Thyroid gland (tissue), 4 donors: ENCODE measurements at places on chromosomes 1 and 21.

DNA sequence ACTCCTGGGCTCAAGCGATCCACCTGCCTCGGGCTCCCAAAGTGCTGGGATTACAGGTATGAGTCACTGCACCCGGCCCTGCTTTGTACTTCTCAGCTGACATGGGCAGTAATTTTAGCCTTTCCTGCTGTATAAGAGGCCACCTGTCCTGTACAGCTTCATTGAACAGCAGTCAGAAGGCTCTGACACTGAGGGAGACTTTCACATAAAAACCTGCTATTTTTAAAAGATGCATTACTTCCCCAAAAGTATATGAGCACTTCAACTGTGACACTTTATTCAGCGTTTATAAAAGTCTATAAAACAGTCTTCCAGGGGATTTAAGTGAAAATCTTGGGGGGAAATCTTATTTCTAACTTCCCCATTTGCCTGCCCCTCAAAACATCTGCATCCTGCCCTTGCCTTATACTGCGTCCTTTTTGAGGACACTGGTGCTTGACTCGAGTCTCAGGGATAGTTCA lies 17.6 kb downstream of the RNU5D-1 start:
- H3K4me1 ChIP-seq, result no peaks in the 10 kb centered on the region
- H3K4me3 ChIP-seq, result no peak overlapping the region
- no peak for DNase-seq
- no peaks in the 10 kb centered on the region for H3K36me3 ChIP-seq
- H3K27me3 ChIP-seq, result no peaks in the 10 kb centered on the region

GRCh38 chr1:12626888-12627287 lies 8.9 kb upstream of the DHRS3 start:
- H3K36me3 ChIP-seq, result no peaks in the 10 kb centered on the region
- H3K4me1 ChIP-seq, result peaks cover 18% of the 10 kb centered on the region
- no peaks in the 10 kb centered on the region for H3K27me3 ChIP-seq
- H3K4me3 ChIP-seq, result no peak overlapping the region
- no peak for DNase-seq

DNA sequence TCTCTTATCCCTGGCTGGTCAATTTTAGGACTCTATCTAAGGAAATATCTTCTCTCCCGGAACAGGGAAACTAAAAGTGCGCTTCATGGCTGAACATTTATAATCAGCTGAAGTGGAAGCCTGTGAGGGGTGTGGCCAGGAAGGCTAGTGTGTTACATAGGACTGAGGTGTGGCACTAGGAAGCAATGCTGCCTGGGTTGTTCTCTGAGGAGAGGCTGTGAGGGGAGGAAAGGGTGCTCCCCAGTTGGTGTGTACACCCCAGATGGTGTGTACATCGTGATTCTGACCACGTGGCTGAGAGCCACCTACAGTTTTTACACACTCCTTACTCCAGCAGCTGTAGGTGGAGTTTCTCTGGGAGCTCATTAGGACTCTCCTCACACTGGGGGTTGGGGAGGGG lies 16.3 kb downstream of the NTPCR start:
- no peak overlapping the region for H3K4me3 ChIP-seq
- no peak for DNase-seq
- H3K36me3 ChIP-seq, result no peaks in the 10 kb centered on the region
- H3K27me3 ChIP-seq, result no peaks in the 10 kb centered on the region
- H3K27ac ChIP-seq, result no peak overlapping the region
- peaks cover 21% of the 10 kb centered on the region for H3K4me1 ChIP-seq

GRCh38 chr1:89754518-89754917 lies 66.3 kb upstream of the LRRC8D start:
- no peaks in the 10 kb centered on the region for H3K27me3 ChIP-seq
- no peaks in the 10 kb centered on the region for H3K4me1 ChIP-seq
- DNase-seq, result no peak
- H3K36me3 ChIP-seq, result no peaks in the 10 kb centered on the region
- no peak overlapping the region for H3K27ac ChIP-seq
- no peak overlapping the region for H3K4me3 ChIP-seq

DNA sequence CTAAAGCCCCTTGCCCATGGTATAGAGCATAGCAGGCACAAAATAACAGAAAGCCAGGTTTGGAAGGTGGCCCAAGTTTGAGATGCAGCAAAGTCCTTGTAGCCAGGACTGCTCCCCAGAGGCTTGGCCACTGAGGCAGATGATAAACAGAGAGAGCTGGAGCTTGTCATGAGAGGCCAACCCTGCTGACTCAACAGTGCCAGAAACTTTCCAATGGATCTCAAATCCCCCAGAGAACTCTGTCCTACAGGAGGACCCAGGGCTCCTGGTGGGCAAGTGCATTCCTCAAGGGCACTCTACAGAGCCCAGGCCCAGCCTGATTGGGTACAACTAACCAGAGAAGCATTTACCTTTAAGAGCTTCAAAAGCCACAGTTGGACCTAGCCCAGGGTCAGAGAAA lies 280.7 kb downstream of the KCNH1 start:
- no peaks in the 10 kb centered on the region for H3K36me3 ChIP-seq
- no peak overlapping the region for H3K4me3 ChIP-seq
- no peak overlapping the region for H3K27ac ChIP-seq
- peak; percentile 72 for DNase-seq
- no peaks in the 10 kb centered on the region for H3K27me3 ChIP-seq
- peaks cover 13% of the 10 kb centered on the region for H3K4me1 ChIP-seq

DNA sequence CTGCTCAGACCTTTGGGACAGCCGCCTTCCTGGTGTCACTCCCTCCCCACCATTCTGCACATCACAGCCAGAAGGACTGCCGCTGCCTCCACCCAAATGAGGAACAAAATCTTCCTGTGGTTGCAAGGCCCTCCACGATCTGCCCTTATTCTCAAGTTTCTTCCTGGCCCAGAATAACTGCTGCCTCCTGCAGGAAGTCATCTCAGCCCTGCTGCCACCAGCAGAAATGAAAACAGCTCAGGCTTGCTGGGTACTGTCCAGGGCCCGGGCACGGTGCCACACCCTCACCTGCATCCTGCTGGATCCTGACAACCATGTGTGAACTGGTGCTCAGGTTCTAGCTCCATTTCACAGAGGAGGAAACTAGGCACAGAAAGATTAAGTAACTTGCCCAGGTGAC lies 2.8 kb downstream of the CLDN19 start:
- no peaks in the 10 kb centered on the region for H3K4me1 ChIP-seq
- H3K36me3 ChIP-seq, result no peaks in the 10 kb centered on the region
- no peak overlapping the region for H3K4me3 ChIP-seq
- DNase-seq, result peak; percentile 74

DNA sequence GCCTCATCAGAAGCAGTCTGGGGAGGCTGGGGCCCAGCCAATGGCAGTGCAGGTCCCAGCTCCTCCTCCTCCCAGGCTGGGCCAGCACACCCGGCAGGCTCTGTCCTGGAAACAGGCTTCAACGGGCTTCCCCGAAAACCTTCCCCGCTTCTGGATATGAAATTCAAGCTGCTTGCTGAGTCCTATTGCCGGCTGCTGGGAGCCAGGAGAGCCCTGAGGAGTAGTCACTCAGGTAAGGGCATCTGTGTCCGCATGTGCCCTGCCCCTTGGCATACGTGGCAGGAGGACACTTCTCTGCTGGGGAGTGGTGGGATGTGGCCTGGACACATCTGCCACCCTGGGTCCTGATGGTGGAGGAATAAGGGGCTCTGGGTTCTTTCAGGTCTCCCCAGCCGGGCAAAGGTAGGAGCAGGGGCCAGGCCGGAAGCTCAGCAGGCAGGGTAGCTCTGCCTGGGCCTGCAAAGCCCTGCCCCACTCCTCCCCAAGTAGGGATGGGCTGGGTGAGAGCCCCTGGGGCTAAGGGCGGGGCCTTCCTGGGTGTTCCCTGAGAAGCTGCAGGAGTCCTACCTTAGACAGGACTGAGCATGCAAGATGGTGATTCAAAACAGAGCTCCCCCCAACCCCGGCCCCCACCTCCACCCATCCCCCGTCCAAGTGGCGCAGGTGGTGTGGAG lies at the start of gene GJB5:
GJB5 (plus strand) TSS at position 84 of the 674 bp plus-strand sequence. CDS start 2,284 bp downstream, outside the sequence.
- no peaks in the 10 kb centered on the region for H3K4me1 ChIP-seq
- no peak within 1 kb of the TSS for H3K27ac ChIP-seq
- no peaks in the 10 kb centered on the region for H3K36me3 ChIP-seq
- H3K27me3 ChIP-seq, result no peaks in the 10 kb centered on the region

DNA sequence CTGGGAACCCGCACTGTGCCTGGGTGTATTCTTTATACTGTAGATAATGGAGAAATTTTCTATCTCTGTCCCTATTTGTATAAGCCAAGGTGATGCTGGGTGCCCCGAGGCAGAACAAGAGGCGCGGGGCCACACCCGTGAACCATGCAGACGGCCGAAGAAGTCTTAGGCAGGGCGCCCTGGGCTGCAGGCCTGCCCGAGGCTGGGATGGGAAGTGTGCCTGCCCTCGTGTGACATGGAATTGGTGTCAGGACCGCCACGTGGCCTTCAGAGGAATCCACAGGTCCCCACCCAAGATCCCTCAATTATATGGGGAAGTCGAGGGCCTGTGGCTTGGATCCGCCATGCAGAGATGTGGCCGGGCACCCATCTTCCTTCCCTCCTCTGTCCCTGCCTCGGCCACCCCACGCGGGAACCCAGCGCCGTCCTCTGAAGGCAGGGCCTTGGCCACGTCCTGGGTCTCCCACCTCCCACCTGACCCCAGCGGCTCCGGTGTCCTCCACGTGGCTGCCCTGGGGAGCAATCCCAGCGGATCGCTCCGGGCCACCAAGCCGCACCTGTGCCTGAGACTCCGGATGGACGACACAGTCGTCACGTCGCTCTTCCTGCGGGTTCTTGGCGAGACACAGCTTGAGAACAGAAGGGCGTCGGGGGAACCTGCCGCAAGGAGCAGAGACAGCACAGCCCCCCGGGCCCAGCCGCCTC lies 19.9 kb upstream of the ARHGEF16 start:
- H3K27ac ChIP-seq, result no peak overlapping the region
- no peaks in the 10 kb centered on the region for H3K4me1 ChIP-seq
- H3K27me3 ChIP-seq, result no peaks in the 10 kb centered on the region
- no peak for DNase-seq
- H3K36me3 ChIP-seq, result peaks cover 11% of the 10 kb centered on the region

- H3K4me3 ChIP-seq, result no peak overlapping the region
- no peaks in the 10 kb centered on the region for H3K27me3 ChIP-seq
- H3K27ac ChIP-seq, result no peak overlapping the region
- no peaks in the 10 kb centered on the region for H3K36me3 ChIP-seq
- H3K4me1 ChIP-seq, result no peaks in the 10 kb centered on the region
- DNase-seq, result peak; percentile 16
Measured at GRCh38 chr1:19974822-19975416, 4.5 kb downstream of the PLA2G2A start.

GRCh38 chr1:37156646-37157045 lies 122.3 kb upstream of the GRIK3 start:
- DNase-seq, result no peak
- no peak overlapping the region for H3K27ac ChIP-seq
- no peak overlapping the region for H3K4me3 ChIP-seq
- no peaks in the 10 kb centered on the region for H3K27me3 ChIP-seq

GRCh38 chr1:3654549-3655281 lies 2.4 kb downstream of the TP73 start:
- H3K27ac ChIP-seq, result no peak overlapping the region
- H3K36me3 ChIP-seq, result no peaks in the 10 kb centered on the region
- no peak for DNase-seq
- no peak overlapping the region for H3K4me3 ChIP-seq
- peaks cover 24% of the 10 kb centered on the region for H3K4me1 ChIP-seq

DNA sequence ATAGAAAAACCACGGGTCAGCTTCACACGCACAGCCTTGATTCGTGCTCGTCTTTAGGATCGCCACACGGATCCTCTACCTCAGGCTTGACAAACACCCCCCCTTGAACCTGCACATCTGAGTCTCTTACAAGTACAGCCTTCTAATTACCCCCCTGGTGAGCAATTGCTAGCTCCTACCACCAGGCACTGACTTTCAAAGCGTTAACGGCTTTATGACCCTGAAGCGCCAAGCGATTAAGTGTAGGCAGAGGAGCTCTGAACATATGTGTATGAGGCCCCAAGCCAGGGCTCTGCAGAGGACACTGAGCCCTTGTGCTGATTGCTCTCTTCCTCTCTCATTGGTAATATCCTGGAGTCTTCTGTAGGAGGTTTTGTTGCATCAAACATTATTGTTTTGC lies 55.7 kb upstream of the EPHA8 start:
- peaks cover 34% of the 10 kb centered on the region for H3K4me1 ChIP-seq
- H3K27me3 ChIP-seq, result no peaks in the 10 kb centered on the region
- H3K27ac ChIP-seq, result no peak overlapping the region
- H3K4me3 ChIP-seq, result no peak overlapping the region
- peaks cover 19% of the 10 kb centered on the region for H3K36me3 ChIP-seq

GRCh38 chr1:57344265-57344664 lies 79.6 kb downstream of the DAB1 start:
- H3K36me3 ChIP-seq, result no peaks in the 10 kb centered on the region
- H3K27ac ChIP-seq, result no peak overlapping the region
- no peaks in the 10 kb centered on the region for H3K27me3 ChIP-seq
- DNase-seq, result no peak
- no peaks in the 10 kb centered on the region for H3K4me1 ChIP-seq
